ENCODE measurements at places on chromosomes 16 and 17.

DNA sequence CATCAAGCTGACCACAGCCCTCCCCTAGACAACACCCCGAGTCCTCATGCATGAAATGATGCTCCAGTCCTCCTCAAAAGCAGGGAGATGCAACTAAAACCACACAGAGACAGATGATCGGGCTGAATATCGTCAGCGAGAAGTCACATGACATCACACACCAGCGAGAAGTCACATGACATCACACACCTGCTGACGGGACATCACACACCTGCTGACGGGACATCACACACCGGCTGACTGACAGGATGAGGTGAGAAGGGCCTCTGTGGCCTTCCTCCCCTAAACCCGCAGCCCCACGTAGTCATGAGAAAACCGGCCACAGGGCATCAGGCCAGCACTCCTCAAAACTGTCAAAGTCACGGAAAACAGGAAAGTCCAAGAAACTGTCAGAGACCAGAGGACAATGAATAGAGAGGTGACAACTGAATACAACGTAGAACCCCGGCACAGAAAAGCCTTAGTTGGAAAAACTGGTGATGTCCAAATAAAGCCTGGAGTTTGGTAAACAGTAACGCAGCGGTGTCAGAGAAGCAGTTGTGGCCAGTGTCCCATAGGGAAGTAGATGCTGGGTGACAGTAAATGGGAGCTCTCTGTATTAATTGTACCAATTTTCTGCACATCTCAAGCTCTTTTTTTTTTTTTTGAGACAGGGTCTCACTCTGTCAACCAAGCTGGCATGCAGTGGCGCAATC is 14.3 kb downstream of the LITAF start:
- no peak for DNase-seq

GRCh38 chr17:69607162-69607834 is 192.8 kb downstream of the MAP2K6 start:
- peak; percentile 57 for DNase-seq

- no peak for DNase-seq
Measured at GRCh38 chr16:54283725-54284318, 2.8 kb downstream of the IRX3 start.

DNA sequence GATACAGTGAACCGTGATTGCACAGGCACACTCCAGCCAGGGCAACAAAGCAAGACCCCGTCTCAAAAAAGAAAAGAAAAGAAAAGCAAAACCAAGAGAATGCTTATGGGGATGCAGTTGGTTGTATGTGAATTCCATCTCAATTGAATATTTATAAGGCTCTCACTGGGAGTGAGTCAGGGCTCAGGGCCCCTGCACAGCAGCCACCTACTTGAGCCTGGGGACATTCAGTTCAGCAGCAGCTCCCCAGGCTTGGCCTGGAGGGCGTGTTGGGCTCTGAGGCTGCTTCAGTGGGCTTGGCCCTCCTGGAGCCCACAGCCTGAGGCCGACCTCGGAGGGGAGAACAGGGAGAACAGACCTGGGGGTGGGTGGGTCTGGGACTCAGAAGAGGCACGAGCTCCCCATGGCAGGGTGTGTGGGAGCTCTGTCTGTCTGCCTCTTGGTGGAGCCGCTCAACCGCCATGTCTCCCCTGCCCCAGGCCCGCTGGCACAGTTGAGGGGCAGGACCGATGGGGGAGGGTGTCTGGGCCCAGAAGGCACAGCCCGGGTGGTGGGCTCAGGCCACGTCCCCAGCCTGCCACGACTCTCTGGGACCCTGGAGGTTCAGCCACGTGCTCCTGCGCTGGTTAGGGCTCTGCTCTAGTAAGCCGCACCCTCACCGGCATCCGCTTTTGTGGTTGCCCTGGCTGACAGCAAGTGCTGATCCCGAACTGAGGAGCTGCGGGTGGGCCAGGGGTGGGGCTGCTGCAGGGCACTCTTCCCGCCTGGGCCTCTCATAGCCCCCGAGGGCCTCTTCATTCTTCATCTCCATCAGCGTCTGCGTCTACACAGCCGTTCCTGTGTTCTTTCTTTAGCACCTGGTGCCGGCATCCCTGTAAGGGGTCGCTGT is 24.8 kb downstream of the ZFPM1 start:
- DNase-seq = no peak

DNA sequence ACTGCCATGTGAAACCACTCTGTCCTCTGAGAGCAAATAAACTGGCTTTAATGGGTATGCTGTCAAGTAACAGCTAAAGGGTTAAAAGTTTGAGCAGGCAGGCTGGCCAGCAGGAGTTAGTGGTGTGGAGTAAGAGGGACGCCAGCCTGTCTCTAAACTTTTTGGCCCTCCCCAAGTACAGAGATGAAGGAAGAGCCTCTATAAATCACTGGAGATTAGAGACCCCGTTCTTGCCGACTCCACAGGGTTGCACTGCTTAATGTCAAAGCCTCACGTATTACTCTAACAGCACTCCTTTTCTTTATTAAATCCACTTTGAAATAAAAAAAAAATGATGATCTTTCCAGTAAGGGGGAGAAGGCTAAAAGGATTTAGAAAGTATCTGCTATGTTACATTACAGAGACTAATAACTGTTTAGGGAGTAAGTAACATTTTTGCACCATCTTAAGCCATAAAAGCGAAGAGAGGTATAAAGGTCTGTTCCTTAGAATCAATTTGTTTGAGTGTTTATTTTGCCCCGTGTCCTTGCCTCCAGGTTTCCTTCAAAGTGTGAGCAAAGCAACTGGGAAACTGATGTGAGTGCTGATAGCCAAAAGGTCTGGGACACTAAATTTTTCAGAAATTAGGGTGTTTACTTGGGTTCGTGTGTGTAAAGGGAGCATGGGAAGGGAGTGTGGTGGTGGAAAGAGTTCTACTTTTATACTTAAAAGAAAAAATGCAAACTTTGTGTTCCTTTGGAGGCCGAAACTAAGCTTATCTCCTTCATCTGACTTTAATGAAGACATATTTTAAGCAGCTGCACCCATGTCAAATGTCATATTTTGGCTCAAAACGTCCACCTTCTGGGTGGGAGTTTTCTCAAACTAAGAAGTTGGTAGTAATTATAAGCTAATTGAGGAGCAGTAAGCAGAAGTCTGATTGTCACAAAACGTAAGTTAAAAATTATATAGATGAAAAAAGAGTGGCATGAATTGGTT is 109.9 kb upstream of the TBX2 start:
- DNase-seq = no peak

All from HCT116 (cell line).